Daoy (cell line): ENCODE measurements at places on chromosomes 3 and 15. TPM values are rescaled to one million over a fixed set of nuclear protein-coding genes. Genes with fewer than 3 reads are reported as not detected.
A peak's percentile ranks its signal among the peaks of the same experiment; 100 is the strongest.

- no peak for DNase-seq
Observed at GRCh38 chr15:66498501-66499386, 1.2 kb upstream of the SNAPC5 start.

- DNase-seq = no peak
Observed at GRCh38 chr3:127723011-127723567, 50.3 kb downstream of the ABTB1 start.

- DNase-seq = peak; percentile 40
Observed at GRCh38 chr15:66004618-66005262, 135.4 kb downstream of the RAB11A start.

GRCh38 chr3:16840101-16840424 is 44.7 kb upstream of the PLCL2 start:
- DNase-seq = no peak

DNA sequence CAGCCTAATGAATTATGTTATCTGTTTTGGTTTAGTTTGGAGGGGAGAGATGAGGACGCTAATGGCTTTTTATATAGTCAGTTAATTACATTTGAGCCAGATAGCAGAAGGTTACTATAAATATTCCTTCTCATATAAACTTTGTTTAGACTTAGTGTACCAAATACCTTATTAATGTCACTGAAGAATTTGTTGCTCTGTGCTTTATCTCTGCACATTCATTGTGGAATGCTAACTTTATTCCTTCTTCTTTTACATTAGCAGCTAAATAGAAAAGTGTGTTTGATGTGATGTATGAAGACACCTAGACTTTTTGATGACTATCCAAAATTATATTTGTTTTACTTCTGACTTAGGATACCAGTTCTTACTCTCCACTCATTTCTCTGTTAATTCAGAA is 105.2 kb downstream of the EPHA3 start:
- DNase-seq = no peak

GRCh38 chr15:55695432-55695831 is 47.5 kb downstream of the PRTG start:
- no peak for DNase-seq

DNA sequence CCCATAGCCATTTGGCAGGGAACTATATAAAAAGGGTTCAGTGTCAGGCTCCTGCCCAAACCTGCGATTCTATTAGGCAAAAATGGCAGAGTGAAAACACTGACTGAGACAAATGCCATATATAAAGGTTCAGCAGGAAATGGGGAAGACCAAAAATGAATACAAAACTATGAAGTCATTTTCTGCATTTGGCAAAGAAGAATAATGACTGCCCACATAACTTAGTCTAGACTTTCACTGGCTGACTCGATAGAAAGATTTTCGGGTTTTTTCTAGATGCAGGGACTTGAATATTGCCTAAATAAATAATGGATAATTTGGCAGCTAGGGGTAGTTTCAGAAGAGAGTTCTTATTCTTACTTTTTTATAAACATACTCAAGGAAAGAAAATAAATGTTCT is 178.0 kb downstream of the TPRG1 start:
- DNase-seq = no peak

The CAPN7 gene
- total RNA-seq = 34.1 and 46.3 TPM in 2 replicates

The ZNF621 gene
- 9.9 and 13.0 TPM in 2 replicates for total RNA-seq

The ACTC1 gene
- not detected in 2 replicates for total RNA-seq
